WTC11 (cell line): ENCODE measurements at places on chromosomes 2 and 18.

GRCh38 chr2:263022-263738, 652 bp downstream of the SH3YL1 start:
- no peak overlapping the region for H3K27ac ChIP-seq
- no peak for DNase-seq
- H3K4me3 ChIP-seq, result peak overlapping the region; percentile 77
- peaks cover 36% of the 10 kb centered on the region for H3K4me1 ChIP-seq

DNA sequence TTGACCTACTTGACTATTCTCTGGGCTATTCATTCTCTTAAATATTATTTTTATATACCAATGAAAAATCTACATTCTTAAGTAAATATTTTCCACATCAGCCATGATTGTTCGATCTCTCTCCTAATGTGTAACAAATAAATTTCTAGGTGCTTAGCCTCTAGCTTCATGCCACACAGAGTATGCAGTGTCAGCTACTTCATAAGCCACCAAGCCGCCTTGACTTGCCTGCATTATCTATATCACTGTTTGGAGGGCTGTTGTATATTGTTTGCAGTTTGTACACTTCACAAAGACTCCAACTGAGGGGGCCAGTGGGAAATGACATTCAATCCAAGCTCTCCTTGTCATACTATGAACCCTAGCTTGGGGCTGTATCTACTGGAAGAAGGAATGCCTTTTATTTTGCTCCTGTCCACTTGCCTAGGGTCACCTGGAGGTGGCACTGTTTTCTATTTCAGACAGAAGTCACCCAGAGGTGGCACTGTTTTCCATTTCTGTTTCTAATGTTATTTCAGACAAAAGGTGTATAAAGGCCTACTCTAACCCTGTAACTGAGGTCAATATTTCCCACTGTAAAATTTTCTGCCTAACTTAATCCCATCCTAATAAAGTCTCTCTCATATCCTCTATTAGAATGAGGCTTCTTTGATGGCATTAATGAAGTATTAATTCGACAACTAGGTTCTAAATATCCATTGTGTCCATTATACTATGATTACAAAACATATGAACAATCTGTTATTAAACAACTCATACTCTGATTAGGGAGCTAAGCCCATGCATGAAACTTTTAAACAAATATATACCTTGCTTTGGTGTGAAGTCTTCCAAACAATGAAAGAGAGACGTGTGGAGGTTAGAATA, 36.4 kb downstream of the COL5A2 start:
- DNase-seq, result peak; percentile 50
- H3K4me1 ChIP-seq, result peaks cover 7% of the 10 kb centered on the region
- no peaks in the 10 kb centered on the region for H3K36me3 ChIP-seq
- no peak overlapping the region for H3K27ac ChIP-seq
- no peak overlapping the region for H3K4me3 ChIP-seq

DNA sequence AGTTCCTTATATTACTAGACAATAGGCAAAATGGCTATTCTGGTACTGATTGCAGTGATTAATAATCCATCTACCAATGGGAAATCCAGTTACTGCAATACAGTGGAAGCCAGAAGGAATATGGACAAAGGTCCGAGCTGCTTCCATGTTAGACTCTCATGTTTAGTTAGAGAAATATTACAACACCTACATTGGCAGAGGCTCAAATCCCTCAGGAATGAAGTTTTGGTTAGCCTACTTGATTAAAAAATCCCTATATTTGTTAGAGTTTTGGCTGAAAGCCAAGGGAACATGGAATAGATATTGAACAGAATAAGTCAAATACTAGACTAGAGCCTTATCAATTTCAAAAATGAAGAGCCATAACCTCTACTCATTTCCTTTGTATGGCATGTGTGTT, 48.5 kb downstream of the ARL6IP6 start:
- no peaks in the 10 kb centered on the region; the same call in 1 of the 2 replicates for H3K27me3 ChIP-seq
- DNase-seq, result no peak
- H3K4me1 ChIP-seq, result no peaks in the 10 kb centered on the region
- peaks cover 7% of the 10 kb centered on the region; the same call in 1 of the 2 replicates for H3K36me3 ChIP-seq
- no peak overlapping the region for H3K27ac ChIP-seq
- H3K4me3 ChIP-seq, result no peak overlapping the region

- H3K27ac ChIP-seq, result peak overlapping the region; percentile 54; the same call in 1 of the 2 replicates
- peaks cover 9% of the 10 kb centered on the region for H3K4me1 ChIP-seq
- peaks cover 7% of the 10 kb centered on the region for H3K27me3 ChIP-seq
Measured at GRCh38 chr2:113705982-113706523, 50.4 kb downstream of the SLC35F5 start.
